ENCODE measurements at places on chromosomes 2 and 18.

DNA sequence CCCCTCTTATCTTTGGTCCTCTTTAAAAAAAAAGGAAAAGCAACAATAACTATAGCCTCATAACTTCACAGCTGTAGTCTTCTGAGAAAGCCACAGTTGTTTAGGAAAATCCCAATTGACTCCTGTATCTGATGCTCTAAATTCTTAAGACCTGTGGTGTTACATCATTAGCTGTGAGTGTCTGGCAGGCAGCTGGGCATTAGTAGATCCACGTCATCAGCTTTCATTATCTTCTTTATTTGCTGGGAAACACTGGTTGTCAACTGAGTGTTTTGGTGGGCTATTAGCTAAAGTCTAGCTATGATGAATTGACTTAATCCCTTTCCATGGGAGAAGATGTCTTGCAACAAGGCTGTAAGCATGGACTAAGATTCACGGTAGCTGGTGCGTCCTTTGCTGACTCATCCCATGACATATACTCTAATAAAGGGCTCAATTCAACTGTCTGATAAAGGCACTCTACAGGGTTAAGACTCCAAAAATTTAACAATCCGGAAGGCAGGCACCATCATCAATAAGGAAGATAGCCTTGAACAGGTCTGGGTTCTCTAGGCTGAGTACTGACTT, 517.2 kb downstream of the PLCL1 start:
- DNase-seq = no peak

- DNase-seq = no peak
Measured at GRCh38 chr2:10042301-10043161, 819 bp upstream of the KLF11 start.

DNA sequence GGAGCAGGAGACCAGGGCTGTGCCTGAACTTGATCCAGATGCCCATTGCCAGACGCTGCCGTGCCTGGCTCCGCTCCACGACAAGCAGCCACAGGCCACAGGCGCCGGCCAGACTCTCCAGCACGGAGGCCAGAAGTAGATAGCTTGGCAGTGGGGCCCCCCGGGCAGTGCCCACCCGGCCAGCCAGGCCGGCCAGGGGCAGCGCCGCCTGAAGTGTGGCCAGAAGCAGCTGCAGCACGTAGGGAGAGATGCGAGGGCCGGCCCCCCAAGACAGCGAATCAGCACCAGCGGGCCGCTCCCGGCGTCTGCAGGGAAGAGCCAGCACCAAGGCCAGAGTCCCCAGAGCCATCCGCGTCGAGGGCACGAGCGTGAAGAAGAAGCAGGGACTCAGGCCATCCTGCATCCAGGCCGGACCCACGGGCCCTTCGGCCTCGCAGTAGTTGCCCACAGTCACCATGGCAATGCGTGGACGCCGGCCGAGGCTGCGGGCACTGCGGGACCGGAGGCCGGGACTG, 484 bp downstream of the ABCB6 start:
- no peak for DNase-seq

DNA sequence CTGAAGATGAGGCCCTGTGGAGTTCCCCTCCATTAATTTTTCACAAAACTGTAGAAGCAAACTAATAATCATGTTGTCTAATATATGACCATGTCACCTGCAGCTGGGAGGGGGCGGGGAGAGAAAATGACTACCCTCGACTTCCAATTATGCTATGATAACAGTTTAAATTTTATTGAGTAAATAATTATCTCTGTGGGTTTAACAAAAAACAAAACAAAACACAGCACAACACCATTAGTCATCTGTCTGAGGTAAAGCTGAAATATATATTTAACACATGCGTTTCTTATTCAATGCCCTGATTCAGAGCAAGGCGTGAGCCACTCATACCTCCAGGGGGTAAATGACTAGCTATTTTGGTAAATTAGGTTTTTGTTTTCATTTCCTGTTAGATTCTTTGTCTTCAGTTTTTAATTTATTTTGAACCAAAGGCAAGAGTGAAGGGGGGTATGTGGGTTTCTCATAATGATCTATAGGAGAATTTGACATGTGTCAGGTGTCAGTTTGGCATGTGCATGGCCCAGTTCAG, 77.4 kb upstream of the ZCCHC2 start:
- DNase-seq = no peak

- DNase-seq = no peak
Measured at GRCh38 chr18:49340446-49340845, 120.0 kb downstream of the DYM start.

- DNase-seq = no peak
Measured at GRCh38 chr18:66760559-66760958, 156.7 kb upstream of the CDH19 start.

- no peak for DNase-seq
Measured at GRCh38 chr18:41695441-41695840, 259.6 kb upstream of the PIK3C3 start.

- DNase-seq = no peak
Measured at GRCh38 chr2:12728221-12728777, 11.6 kb downstream of the TRIB2 start.

DNA sequence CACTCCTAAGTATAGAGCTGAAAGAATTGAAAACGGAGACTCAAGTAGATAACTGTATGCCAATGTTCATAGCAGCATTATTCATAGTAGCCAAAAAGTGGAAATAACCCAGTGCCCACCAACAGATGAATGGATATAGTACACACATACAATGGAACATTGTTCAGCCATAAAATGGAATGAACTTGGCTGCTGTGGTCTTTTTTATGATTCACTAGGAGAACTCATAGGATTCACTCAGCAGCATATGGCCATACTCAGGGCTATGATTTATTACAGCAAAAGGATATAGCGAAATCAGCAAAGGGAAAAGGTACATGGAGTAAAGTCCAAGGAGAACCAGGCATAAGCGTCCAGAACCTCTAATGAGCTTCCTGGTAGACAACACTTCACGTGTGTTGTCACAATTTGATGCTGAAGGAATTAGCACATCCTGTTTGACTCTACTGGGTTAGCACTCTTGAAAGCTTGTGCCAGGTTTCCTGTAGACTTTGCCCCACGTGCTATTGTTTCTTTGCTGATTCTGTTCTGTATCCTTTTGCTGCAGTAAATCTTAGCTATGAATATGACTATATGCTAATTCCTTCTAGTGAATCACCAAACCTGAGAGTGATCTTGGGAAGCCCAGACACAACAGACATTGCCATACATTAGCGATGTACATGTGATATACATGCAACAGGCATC, 15.7 kb downstream of the SPC25 start:
- DNase-seq = no peak

DNA sequence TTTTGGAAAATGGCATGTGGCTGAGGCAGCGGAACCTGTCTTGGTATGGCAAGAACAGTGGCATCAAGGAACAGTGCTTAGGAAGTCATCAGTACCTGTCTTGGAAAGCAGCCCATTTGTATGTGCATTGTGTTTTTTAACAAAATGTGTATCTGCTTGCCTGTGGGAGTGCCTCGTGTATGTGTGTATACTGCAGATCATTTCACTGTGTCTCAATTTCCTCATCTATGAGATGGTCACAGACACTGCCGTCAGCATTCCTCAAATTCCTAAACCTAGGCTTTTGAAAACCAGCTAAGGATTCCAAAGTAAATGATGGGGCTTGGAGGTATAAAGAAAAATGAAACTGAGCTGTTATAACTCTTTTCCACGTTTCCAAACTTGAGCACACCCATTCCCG, 441.3 kb downstream of the RND3 start:
- DNase-seq = no peak

GRCh38 chr18:37430357-37431076, 135.1 kb downstream of the CELF4 start:
- DNase-seq = no peak

DNA sequence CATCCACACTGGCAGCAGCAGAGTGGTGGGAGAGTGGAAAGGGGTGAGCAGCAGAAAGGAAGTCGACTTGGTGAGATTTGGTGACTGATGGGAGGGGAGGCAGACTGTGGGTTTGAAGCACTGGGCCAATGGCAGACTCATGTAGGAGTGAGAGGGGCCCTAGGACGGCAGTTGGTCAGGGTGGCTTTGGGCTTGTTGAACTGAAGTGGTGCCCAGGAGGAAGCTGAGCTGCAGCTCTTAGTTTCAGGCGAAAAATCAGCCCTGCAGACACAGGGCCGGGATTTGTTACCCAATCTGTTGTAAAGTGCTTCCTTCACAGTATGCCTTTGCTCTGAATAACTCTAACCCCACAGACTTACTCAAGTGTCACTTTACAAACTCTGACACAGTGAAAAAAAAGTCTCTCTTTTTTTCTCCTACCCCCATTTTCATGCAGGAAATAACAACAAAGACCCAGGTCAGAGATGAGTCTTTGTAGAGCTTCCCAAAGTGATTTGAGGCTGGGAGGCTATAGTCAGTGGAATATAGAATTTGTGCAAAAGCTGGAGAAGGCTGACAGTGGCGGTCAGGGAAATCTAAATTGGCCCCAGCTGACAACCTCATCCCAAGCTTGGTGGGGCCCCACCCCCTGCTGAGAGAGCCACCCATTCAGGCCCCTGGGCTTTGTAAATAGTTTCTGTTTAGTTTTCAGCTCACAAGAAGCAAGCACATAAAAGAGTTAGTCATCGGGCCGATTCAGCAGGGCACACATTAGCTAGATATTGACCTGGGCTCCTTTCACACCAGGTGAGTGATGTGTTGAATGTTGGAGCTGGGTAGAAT, 226.9 kb downstream of the VAPA start:
- no peak for DNase-seq

DNA sequence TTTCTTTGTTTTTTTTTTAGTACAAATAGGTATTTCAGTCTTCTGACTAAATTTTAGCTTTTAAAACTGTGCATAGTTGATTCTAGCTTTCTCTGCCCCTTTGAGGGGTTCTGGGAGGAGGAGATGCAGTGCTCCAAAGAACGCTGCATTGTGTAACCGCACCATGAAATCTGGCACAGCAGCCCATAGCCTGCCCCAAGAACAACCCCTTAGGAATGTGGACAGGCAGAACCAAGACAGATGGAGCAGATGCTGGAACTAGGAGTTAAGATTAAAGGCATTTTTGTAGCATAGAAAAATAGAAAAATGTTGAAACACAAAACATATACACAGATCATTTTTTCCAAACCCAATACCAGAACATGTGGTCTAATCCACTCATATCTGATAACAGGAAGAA, 187.5 kb downstream of the SCG2 start:
- DNase-seq = no peak

DNA sequence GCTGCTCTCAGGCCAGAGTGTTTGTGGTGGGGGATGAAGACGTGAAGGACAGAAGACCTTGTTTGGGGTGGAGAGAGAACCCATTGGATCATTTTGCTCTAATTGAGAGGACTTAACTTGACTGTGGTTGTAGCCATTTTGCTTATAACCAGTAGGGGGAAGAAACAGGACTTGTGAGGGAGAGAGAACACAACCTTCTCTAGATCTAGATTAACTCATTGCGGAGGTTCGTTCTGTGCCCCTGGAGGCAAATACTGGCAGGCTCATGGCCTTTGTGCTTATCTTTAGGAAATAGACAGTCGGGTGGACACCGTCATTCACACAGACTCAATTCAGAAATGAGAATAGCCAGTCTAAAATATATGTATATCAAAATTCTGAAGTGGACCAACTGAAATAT, 147.0 kb upstream of the LHCGR start:
- no peak for DNase-seq

DNA sequence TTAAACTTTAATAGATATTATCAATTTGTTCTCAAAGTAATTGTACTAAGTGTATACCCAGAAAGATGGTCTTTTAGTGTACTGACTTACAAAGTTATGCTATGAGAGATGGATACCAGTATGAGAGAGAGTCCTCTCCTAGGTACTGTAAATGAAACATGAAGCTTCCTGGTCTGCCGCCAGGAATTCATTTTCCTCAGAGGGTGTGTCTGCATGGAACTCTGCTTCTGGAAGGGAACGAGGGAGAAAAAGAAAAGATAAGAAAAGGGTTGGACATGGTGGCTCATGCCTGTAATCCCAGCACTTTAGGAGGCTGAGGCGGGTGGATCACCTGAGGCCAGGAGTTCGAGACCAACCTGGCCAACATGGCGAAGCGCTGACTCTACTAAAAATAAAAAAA, 2.2 kb upstream of the SSB start:
- DNase-seq = no peak

GRCh38 chr2:124248386-124248785, 223.3 kb downstream of the CNTNAP5 start:
- no peak for DNase-seq

DNA sequence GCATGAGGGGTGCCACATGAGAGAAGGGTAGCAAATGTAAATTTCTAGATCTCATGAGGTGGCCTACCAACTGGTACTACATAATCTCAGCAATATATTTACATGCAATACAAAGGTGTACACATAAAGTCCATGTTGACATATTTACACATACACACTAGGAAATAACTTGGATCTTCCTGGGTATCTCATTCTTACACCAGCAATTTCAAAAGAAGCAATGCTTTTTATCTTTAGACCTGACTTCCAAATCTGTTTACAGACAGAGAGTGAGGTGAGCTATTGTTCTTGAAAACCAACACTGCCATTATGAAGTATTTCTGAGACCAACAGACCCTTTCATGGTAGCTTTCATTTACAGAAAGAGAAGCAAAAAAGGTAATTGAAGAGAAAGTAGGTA, 184.2 kb downstream of the ERBB4 start:
- no peak for DNase-seq

GRCh38 chr2:28538134-28538533, 42.3 kb downstream of the PLB1 start:
- no peak for DNase-seq

GRCh38 chr2:186526281-186526680, 40.2 kb downstream of the ZC3H15 start:
- DNase-seq = no peak

DNA sequence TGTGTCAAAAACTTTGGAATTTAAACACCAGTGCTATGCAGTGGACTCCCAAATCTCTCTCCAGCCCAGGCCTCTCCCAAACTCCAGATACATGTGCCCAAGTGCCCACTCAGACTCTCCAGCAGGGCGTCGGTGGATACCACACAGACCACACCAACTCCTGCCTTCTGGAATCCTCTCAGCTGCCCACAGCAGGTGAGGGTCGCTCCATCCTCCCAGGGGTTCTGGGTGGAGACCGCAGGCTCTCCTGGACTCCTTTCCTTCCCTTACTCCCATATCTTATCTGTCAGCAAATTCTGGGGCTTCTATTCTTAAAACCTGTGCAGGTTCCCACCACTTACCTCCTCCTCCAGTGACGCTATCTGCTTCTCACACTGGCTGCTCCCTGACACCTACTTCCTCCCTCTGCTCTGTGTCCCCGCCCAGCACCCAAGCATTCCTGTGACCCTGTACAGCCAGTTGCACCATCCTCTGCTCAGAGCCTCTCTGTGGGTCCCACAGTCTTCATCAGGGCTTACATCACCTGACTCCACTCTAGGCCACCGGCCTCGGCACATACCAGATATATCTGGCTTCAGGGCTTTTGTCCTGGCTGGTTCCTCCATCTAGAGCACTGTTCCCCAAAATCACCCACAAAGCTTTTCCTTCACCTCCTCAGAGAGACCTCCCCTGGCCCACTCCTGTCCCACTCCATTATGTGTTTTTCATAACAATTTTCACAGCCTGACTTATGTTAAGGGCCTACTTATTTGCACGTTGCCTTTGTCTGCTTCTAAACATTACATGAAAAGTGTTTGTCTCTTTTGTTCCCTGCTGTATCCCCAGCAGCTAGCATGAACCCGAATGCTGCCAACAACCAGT, 2.6 kb upstream of the IMP4 start:
- DNase-seq = no peak

- DNase-seq = no peak
Measured at GRCh38 chr2:146978577-146979555, 866.0 kb upstream of the ACVR2A start.

- no peak for DNase-seq
Measured at GRCh38 chr2:180268006-180268405, 260.9 kb upstream of the CWC22 start.

GRCh38 chr18:49970319-49970718, 157.0 kb upstream of the ACAA2 start:
- no peak for DNase-seq

GRCh38 chr2:119301413-119301812, 65.2 kb downstream of the C2orf76 start:
- DNase-seq = no peak
